ENCODE measurements at places on chromosomes 12 and 14.

DNA sequence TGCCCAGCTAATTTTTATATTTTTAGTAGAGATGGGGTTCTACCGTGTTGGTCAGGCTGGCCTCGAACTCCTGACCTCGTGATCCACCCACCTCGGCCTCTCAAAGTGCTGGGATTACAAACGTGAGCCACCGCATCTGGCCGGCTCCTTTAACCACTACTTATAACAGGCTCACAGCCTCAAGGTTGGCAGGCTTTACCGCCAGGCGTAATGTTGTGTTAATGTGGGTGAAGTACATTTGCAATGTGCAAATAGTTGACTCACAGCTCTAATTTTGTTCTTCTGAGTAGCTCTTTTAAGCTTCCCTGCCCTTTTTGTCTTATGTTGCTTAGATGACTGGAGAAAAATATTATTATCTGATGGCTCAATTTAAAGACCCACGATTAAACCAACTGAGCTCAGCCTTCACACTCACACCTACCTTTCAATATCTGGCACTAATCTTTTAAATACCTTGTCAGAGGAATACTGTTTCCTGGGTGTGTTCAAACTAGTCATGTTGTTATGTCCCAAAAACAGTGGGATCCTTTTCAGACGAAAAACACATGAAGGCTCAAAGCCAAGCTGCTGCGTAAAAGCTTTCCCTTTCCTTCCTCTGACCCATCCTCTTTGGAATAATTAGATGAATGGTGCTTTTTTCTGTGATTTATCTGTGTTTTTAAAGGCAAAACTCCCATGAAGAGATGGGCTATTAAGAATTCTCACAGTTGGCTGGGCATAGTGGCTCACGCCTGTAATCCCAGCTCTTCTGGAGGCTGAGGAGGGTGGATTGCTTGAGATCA is 57.2 kb upstream of the USP44 start:
- ATAC-seq: no peak

- ATAC-seq: no peak
These were observed 3.8 kb upstream of the CDKL1 start for GRCh38 chr14:50400461-50400860.

- ATAC-seq: no peak
These were observed 44.6 kb downstream of the C14orf132 start for GRCh38 chr14:96083667-96084320.

DNA sequence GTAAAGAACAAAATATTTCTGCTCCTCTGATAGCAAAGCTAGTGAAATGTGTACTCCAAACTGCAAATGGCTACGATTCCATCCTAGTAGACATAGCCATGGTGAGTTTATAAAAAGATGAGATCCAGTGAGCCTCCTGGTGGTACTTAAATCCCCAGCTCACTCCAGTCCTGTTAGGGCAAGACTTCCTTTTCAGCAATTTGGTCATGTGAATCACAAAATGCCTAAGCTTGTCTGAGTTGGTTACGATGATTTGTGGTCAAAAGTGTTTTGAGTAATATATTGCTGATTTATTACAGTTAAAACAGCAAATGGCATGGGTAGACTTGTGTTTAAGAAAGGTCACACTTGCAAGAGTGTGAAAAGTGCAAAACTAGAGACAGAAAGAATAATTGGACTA is 102.7 kb upstream of the NAV3 start:
- ATAC-seq: no peak

GRCh38 chr14:89349171-89350008 is 67.6 kb downstream of the FOXN3 start:
- ATAC-seq: no peak

- ATAC-seq: no peak
These were observed 17.4 kb downstream of the HEATR5A start for GRCh38 chr14:31402764-31403439.

- no peak for ATAC-seq
These were observed 90.1 kb downstream of the HELB start for GRCh38 chr12:66392266-66392915.

DNA sequence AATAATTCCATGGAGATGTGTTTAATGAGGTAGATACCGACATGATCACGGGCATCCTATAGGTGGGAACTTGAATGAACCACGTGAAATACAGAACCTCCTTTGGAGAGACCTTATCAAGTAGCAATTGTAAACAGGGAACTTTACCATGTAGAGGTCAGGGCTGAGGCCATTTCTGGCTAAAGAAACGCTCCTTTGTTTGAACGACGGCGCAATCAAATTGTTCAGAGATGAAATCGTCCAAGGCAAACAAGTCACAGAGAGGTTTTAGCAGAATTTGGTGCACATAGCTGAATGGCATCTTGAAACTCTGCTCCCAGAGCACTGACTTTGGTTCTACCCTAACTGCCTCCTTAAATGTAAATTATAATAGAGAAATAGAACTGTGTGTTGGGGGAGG is 9.8 kb downstream of the PRIMA1 start:
- no peak for ATAC-seq

DNA sequence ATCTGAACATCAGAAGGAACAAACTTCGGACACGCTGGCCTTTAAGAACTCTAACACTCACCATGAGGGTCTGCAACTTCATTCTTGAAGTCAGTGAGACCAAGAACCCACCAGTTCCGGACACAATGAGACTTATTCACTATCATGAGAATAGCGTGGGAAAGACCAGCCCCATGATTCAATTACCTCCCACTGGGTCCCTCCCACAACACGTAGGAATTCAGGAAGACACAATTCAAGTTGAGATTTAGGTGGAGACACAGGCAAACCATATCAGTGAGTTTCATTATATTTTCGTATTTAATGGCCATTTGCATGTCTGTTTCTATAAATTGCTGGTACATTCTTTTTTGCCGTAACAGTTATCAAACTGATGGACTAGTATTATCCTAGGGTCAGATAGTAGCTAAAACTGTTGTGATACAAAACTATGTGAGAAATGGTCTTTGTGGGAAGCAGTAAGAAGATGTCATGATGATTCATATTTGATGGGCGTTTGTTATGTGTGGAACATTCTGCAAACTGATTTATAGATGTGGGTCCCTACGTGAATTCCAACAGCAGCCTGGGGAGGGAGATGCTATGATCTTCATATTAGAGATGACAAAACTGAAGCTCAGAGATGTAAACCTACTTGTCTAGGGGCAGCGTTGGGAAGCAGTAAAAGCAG is 282.4 kb upstream of the TMEM132C start:
- no peak for ATAC-seq

- no peak for ATAC-seq
These were observed 11.3 kb downstream of the PLD4 start for GRCh38 chr14:104935955-104936354.

DNA sequence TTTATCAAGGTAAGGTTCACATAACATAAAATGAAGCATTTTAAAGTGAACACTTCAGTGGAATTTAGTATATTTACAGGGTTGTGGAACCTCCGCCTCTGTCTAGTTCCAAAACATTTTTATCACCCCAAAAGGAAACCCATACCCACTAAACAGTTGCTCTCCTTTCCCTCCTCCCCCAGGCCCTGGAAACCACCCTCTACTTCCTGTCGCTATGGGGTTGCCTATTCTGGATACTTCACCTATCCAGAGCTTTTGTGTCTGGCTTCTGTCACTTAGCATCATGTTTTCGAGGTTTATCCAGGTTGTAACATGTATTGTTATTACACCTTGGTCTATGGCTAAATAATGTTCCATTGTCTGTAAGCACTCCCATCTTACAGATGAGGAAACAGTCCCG is 27.7 kb upstream of the ZFP36L1 start:
- ATAC-seq: no peak

DNA sequence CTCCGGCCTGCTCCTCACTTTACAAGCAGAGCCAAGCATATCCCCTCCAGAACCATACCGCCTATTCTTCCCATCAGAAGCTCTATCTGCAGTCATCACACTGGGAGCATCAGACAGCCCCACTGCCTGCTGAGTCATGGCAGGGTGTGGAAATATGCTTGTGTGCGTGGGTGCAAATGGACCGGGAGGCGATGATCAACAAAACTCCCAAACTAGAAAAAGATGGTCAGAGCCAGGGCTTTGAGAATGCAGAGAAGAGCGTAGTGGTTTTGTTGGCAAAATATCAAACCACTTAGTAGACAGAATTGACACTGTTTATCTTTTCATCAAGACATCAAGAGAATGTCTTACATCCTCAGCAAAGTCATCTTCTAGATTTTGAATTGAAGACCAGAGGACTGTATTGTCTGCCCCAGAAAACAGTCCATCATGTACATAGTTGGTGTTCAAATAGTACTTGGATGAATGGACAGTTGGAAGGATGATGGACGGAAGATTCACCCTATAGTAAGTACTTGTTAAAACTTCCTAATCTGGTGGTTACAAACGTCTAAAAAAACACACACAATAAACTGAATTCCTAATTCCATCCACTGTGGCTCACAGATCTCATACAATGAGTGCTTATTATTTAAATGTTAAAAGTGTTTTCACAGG is 54.9 kb downstream of the VWF start:
- ATAC-seq: peak; percentile 76

GRCh38 chr12:105860561-105861207 is 278.1 kb downstream of the NUAK1 start:
- ATAC-seq: no peak

DNA sequence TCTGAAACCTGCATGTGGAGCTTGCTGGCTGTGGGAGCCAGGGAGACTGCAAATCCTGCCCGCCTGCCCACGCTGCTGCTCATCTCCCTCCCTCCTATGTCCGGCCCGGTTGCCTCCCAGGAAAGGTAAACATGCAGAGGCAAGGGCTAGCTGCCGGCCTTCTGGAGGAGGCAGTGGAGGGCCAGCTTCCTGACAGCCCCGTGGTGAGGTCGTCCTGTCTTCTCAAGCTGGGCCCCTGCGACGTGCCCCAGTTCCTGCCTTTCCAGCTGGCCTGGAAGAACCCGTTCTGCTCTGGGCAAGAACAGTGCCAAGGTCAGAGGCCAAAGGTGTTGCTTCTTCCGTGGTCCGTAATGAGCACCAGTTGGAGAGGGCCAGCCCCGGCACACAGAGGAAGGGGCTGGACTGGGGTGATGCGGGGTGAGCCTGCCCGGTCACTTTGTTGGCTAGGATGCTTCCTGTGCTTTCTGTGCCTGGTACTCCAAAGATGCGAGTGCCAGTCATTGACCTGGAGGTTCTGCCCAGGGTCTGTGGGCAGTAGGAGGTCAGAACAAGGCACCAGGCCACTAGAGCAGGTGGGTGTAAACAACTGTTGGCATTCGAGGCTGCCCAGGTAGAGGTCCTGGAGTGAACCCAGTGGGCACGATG is 25.3 kb downstream of the TPCN1 start:
- ATAC-seq: peak; percentile 20

- ATAC-seq: no peak
These were observed 94.7 kb downstream of the DIP2B start for GRCh38 chr12:50599366-50600095.

- ATAC-seq: no peak
These were observed 4.9 kb upstream of the RNASE1 start for GRCh38 chr14:20807304-20808161.

DNA sequence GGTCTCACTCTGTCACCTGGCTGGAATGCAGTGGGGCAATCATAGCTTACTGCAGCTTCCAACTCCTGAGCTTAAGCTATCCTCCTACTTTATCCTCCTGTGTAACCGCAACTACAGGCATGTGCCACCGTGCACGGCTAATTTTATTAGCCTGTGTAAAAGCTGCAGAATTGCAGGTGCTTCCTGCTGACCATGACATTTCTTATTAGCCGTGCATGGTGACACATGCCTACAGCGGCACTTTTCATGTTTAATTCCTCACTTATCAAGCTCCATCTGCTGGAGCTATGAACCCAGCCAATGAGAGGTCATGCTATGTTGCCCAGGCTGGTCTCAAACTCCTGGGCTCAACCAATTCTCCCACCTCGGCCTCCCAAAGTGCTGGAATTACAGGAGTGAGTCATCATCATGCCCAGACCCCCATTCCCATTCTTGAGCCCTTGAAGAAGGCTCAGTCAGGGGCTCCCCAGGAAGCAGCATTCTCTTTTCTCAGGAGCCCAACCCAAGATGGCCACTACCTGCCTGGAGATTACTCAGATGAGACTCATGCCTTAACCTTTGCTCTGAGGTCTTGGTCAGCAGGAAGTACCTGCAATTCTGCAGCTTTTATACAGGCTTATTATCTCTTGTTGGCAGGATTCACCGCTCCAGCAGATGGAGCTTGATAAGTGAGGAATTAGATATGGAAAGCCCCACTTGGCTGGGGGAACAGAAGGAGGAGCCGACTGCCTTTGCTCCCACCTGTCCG is 503.2 kb downstream of the MED13L start:
- ATAC-seq: no peak

DNA sequence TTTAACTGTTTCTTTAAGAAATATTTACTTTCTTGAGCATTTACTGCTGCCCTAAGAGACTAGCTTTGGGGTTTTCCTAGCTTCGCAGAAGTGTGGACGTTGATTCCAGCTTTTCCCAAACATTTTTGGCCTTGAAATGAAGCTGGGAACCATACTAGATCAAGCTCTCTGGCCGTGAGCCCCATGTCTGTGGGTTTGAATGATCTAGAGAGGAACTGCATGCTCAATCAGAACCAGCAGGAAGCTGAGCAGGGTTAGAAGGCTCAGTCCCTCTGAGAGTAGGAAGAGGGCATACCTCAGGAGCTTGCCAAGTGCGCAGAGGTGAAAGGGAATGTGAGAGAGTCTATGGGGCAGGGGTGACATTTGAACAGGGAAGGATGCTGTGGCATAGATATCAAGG is 292.1 kb downstream of the CACNA1C start:
- ATAC-seq: no peak

- ATAC-seq: no peak
These were observed 1.2 kb upstream of the CSAD start for GRCh38 chr12:53181935-53182334.

- ATAC-seq: no peak
These were observed 10.1 kb upstream of the RAB35 start for GRCh38 chr12:120126635-120127005.

- no peak for ATAC-seq
These were observed 128.4 kb upstream of the SSTR1 start for GRCh38 chr14:38079268-38079667.

- no peak for ATAC-seq
These were observed 1.4 kb downstream of the DUSP6 start for GRCh38 chr12:89350630-89351488.

DNA sequence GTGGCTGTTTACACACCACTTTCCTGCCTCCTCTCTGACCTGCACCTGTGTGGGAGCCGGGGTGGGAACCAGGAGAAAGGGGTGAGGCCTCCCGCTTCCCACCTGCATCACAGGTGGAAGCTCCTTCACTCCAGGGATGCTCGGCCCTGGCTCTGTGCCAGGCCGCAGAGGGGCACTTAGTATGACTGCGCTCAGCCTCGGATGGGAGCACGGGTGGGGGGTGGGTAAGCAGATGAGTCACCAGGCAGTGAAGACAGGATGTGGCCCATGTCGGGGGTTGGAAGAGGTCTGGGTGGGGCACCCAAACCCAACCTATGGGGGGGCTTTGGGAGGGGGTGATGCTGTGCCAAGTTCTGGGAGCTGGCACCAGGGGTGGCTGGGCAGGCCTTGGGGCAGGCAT is 7.4 kb upstream of the CYP46A1 start:
- ATAC-seq: no peak

DNA sequence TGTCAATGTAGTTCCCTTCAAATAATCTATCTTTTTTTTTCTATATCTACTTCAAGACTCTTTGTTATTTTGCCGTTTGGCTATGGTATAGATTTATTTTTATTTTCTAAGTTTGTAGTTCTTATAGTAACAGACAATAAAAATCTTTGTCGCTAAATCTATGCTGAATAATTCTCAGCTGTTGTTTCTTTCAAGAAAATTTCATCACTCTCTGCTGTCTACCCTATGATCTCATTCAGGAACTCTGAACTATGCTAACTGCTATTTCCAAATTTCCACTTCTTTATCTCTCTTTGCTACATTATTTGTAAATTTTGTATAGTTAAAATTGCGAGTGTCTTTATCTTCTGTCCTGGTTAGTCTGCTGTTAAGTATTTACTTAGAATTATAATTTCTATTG is 353.6 kb downstream of the LRFN5 start:
- ATAC-seq: no peak

Data from SK-N-SH treated with all-trans-retinoic acid at 6 μM for 48 hours (cell line).